ENCODE measurements at places on chromosomes 2 and 18.

- no peak for DNase-seq
These were observed 23.1 kb upstream of the GPC1 start for GRCh38 chr2:240412211-240412861.

DNA sequence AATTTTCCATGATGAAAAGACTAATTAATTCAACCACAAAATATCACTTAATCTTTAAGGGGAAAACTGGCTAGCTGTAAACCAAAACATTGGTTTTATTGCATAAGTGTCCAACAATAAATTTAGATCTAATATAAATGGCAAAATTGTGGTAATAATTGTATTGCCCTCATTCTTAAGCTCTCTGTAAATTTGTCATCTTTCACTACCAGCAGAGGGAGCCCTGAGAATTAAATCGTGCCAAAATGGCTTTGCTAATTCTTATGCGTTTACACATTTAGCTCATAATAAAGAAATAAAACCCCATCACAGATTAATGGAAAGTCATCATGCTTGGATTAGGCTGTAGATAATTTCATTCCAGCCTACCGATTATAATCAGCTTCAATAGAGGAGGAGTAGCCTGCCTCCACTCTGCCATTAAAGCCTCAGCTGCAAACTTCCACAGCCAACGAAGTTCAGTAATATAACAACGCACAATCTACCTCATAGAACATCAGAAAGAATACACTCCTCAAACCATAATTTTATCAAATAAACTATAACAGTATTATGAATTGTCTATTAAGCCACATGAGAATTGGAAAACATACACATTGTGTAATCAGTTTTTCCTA, 70.0 kb upstream of the ATP5MC3 start:
- peak; percentile 16 for DNase-seq

DNA sequence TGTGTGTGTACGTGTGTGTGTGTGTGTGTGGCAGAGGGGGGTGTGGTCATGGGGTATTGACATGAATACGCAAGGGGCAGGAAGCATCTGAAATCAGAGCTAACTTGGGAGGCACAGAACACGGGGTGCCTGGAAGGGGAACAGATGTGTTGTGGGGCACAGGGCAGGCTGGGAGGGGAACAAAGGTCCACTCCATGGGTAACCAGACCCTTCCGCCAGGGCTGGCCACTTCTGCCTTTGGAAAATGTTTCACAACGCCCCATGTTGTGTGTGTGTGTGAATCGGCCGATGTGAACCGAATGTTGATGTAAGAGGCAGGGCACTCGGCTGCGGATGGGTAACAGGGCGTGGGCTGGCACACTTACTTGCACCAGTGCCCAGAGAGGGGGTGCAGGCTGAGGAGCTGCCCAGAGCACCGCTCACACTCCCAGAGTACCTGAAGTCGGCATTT, at the start of gene SLC11A1:
TSS of gene SLC11A1 (plus strand) at position 358 of the 451 bp plus-strand sequence. CDS start 96 bp downstream, outside the sequence.
- DNase-seq: no peak

DNA sequence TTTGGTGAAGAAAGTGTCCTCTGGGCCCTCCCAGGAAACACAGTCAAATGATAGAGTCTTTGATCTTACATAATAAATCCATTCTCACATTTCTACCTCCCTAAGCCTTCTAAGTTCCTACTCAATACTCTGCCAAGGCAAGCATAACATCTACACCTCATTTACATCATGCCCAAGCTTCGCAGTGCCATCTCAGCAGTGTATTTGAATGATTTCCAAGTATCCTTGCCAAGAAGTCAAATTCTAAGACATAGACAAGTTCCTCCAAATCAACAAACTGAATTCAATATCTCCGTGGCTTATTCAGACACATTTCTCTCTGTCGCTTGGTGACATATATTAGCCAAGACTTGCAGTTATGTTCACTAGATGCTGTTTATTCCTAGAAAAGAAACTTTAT, 8.1 kb upstream of the MLPH start:
- no peak for DNase-seq

GRCh38 chr2:183348492-183348891, 224.2 kb downstream of the NUP35 start:
- no peak for DNase-seq

GRCh38 chr2:118197011-118197675, 108.9 kb downstream of the INSIG2 start:
- no peak for DNase-seq

DNA sequence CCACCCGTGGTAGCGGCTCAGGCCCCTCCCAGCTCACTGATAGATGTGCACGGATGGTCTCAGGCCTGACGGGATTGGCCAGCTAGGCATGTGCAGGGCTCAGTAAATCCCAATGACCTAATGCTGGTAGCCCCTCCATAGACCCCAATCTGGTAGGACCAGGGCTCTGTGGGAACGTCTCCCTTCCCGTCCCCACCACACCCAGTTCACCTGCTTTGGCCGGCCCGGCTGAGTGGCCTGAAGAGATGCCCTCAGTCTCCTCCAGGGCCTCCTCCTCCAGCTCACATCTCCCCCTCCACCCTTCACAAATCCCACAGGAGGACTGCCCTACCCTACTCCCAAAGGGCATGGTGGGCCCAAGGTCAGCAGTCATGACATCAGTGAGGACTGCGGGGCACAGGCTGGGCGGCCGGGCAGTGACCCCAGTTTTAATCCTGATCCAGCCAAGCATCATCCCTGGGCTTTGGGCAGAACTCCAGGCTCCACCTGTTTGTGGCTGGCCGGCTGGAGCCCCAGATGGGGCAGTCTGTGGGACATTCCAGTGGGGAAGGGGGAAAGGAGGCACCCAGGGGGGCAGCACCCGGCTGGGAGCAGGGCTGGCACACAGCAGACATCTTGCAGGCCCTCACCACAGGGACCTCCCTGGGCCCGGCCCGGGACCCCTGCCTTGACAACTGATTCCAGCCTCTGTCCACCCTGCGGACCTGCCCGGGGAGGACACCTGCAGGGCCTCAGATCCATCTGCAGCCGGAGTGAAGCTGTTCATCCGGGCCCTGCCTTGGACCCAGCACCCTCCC, 2.3 kb downstream of the KIF1A start:
- DNase-seq: no peak

DNA sequence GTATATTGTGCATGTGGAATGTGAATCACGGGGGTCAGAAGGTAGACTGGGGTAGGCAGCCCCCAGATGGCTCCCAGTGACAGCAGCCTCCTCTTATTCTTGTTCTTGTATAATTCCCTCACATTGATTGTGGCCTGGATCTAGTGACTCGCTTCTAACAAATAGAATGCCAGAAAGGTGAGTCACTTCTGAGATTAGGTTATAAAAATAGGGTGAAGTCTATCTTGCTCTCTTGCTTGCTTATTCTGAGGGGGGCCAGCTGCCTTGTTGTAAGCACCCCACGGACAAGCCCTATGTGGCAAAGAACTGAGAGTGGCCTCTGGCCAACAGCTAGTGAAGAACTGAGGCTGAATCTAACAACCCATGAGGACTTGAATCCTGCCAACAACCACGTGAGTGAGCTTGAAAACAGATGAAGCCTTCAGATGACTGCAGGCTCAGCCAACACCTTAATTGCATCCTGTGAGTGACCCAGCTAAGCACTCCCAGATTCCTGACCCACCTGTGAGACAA, 15.6 kb upstream of the RMND5A start:
- peak; percentile 88 for DNase-seq

DNA sequence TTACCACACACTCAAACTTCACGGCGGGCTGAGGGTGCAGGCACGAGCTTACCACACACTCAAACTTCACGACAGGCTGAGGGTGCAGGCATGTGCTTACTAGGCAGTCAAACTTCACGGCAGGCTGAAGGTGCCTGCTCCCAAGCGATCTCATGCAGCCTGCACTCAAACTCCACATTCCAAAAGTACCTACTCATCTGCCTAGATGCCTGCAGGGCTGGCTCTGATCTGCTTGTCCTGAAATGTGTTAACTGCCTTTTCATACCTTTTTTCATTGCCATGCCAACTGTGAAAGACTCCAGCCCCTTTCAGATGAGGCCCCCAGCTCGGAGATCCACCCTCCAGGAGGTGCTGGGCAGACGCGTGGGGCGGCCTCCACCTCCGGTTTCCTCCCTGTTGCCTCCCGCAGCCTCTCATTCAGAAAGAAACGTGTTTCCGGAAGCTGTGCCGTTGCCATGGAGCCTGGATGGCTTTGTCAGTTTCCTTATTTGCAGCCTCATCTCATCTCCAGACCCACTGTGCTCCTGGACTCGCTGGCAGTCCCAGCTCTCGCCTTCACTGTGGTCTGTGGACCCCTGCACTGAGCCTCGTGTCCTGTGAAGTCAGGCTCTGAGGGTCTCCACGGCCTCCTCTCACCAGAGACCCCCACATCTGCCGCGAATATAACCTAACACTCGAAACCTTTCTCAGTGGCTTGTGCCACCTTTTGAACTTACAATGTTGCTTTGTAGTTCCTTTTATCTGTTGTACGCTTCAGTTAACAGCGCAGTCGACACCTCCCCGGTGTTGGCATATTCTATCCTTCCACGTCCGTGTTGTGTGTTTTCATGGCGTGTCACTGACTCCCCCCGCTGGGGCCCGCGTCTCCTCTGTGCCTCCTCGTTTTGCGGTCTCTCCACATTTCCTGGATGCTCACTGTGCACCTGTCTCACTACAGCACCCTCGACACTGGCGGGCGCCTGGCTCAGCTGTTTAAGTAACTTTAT, 106.1 kb upstream of the ALKAL2 start:
- peak; percentile 66 for DNase-seq

GRCh38 chr2:44689516-44689915, 252.0 kb upstream of the SIX3 start:
- DNase-seq: no peak

DNA sequence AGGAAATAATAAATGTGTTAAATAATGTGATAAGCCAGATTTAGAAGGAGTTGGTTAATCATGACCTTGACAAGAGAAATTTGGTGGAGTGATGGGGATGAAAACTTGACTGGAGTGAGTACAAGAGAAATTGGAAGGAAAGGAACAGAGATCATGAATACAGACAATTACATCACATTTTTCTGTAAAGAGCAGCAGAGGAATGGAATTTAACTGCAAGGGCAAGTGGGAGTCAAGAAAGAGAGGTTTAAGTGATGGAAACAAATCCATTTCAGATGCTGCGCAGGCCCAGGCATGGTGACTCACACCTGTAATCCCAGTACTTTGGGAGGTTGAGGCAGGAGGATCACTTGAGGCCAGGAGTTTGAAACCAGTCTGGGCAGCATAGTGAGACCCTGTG, 46.7 kb downstream of the ICA1L start:
- peak; percentile 3 for DNase-seq

DNA sequence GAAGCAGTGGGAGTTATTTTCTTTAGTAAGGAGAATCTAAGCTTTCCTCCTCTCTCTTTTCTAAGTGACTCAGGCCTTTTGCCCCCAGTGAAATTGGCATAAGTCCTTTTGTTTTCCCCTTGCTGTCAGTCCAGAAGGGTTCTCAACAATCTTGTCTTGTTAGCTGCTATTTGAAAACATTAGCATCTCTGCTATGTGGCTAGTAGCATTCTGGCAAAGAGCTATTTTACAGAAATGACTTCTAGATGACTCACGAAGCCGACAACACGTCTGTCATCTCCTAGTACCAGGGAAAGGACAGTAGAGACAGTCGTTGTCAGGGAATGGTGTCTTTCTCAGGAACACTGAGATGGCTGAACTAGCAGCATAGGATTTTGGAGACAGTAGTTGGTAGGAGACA, 14.7 kb downstream of the SMARCAL1 start:
- peak; percentile 73 for DNase-seq

GRCh38 chr2:109703077-109703476, 88.9 kb downstream of the SOWAHC start:
- DNase-seq: peak; percentile 71

- no peak for DNase-seq
These were observed 30.3 kb downstream of the SP3 start for GRCh38 chr2:173934895-173935294.

GRCh38 chr2:112721819-112722522, 1.2 kb downstream of the NT5DC4 start:
- no peak for DNase-seq

- DNase-seq: no peak
These were observed 19.0 kb upstream of the DIPK1C start for GRCh38 chr18:74476140-74476539.

GRCh38 chr2:219545295-219545942, 1.6 kb downstream of the TMEM198 start:
- no peak for DNase-seq

DNA sequence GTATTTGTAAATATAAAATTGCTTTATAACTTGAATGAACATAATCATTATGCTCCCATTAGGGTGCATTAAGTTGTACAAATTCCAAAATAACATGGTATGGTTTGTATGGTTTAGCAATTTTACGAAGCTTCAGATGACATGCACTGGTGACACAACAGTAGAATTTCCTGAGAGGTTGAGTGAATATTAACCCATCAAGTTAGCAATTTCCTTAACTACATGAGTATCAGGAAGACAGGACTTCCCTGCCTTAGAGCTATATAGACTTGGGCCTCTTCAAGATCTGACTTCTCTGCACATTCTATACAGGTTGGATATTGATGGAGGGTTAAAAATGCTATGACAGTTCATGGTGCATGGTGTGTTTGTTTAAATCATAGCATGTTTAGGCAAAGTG, 60.2 kb downstream of the ZC3H6 start:
- DNase-seq: no peak

DNA sequence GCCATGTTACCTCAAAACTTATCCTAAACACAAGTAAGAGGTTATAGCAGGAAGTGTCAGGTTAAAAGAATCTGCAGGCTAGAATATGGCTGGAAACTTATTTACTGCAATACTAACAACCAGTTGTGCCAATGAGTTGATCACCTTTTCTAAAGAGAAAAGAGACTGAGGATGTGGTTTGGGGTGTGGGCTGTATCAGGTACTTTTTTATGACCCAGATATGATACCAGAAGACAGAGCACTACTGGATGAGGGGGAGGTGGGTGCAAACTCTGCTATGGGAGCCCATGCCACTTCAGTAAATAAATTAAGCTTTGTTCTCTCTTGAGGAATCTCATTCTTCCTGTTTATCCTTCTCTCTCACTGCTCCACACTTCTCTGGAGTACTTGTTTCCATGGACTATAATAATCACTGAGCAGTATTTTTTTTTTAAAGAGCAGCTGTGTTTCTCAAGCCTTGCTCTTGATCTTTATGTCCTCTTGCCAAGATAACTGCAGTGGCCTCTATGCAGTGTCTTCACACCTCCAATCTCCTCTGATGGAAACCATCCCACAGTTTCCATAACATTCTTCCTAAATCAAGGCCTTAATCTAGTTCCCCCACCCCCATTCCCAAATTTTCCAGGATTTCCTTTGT, 51.2 kb upstream of the NOSTRIN start:
- DNase-seq: no peak

DNA sequence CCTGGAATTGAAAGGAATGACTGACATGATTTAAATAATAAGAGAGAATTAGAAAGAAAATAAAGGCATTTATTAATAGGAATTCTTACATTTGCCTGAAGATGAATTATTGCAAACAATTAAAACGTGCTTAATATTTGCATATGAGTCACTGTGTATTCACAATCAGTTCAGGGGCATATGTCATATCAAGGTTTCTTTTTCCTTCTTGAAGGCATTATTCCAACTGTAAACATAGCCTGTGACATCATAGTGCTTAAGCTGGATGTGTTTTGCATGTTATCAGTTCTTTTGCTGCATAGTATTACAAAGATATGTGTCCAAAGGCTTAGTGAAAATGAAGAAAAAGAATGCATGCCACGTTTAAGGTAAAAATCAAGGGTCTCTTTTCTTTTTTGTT, 80.8 kb downstream of the MEIS1 start:
- peak; percentile 59 for DNase-seq

- no peak for DNase-seq
These were observed 615.0 kb upstream of the DDX18 start for GRCh38 chr2:117199511-117199910.

Measured in astrocyte (in vitro differentiated cells and primary cell).